ENCODE measurements at places on chromosomes 7 and 10.

DNA sequence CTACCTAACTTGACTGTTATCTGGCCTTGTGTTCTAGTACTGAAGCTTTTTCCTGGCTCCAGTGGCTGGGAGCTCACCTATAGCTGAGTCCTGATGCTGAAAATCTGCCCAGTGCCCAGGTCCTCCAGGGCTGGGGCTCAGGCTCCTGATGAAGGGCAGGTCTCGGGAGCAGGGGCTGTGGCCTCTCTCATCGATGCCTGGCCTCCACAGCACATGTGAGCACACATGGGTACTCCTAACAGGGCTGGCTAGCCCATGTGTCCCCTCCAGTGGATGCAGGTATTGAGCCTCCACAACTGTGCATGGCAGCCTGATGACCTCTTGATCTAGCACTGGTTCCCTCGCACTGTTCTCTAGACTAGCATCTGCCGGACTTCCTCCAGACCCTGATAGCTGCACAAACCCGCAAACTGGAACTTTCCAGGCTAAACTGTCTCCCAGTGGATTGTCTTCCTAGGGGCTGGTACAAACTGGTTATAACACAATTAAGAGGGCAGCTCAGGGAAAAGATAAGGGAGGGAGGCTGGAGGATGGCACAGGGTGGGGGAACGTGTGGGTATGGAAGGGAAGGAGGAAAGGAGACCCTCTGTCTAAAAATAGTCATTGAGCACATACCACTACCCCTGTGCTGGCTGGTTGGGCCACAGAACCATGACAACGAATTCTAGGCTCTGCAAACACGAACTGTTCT, 35.1 kb downstream of the PLAC9 start:
- H3K4me3 ChIP-seq: no peak overlapping the region
- peaks cover 2% of the 10 kb centered on the region for H3K36me3 ChIP-seq
- no peaks in the 10 kb centered on the region for H3K27me3 ChIP-seq
- no peak overlapping the region for H3K27ac ChIP-seq
- DNase-seq: peak; percentile 64
- no peaks in the 10 kb centered on the region for H3K4me1 ChIP-seq

- DNase-seq: no peak
- no peaks in the 10 kb centered on the region for H3K36me3 ChIP-seq
- H3K4me1 ChIP-seq: no peaks in the 10 kb centered on the region
- H3K27me3 ChIP-seq: no peaks in the 10 kb centered on the region
These were observed 312.6 kb downstream of the IPMK start for GRCh38 chr10:57955076-57955475.

GRCh38 chr7:28646376-28647075, 234.2 kb downstream of the CREB5 start:
- no peaks in the 10 kb centered on the region for H3K36me3 ChIP-seq
- no peak for DNase-seq
- H3K27me3 ChIP-seq: no peaks in the 10 kb centered on the region
- H3K4me1 ChIP-seq: no peaks in the 10 kb centered on the region
- no peak overlapping the region for H3K27ac ChIP-seq

DNA sequence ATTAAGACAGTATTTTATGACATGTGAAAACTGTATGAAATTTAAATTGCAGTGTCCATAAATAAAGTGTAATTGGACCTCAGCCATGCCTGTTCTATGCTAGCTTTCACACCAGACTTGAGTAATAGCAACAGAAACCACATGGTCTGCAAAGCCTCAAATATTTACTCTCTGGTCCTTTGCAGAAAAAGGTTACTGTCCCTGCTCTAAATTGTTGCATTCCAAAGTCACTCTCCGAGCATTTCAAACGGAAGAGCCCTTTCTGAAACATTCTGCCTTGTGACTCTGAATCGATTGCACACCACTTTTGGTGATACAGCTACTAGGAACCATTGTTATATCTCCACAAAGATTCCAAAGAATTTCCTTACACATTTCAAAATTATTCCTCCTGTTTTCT, 81.0 kb upstream of the STK17A start:
- H3K4me1 ChIP-seq: no peaks in the 10 kb centered on the region
- H3K4me3 ChIP-seq: no peak overlapping the region
- H3K27me3 ChIP-seq: no peaks in the 10 kb centered on the region
- no peak for DNase-seq
- H3K27ac ChIP-seq: no peak overlapping the region

DNA sequence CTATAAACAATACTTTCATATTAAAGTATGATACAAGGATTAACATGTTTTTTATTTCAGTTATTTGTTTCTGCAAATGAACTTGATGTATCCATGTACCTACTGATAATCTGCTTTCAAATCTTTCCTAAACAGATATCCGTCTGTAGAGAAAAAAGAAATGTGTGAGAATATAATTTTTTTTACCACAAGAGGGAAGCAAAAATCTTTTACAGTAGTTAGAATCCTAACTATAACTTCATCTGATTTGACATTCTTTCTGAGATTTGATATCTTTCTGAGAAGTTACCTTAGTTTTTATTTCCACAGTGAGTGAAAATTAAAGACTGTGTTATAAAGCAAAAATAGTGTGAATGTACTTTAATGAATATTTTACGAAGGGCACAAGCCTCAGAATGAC, 203.9 kb upstream of the PCLO start:
- no peaks in the 10 kb centered on the region for H3K4me1 ChIP-seq
- no peaks in the 10 kb centered on the region for H3K36me3 ChIP-seq
- no peaks in the 10 kb centered on the region for H3K27me3 ChIP-seq
- no peak overlapping the region for H3K27ac ChIP-seq
- DNase-seq: no peak
- no peak overlapping the region for H3K4me3 ChIP-seq

All from spleen (tissue), 13 donors.